Renal pelvis (tissue), 12 donors: ENCODE measurements at places on chromosomes 16 and 17. TPM values are rescaled to one million over a fixed set of nuclear protein-coding genes. Genes with fewer than 3 reads are reported as not detected.

- DNase-seq: no peak
Observed at GRCh38 chr17:73643852-73644144, 447 bp downstream of the SDK2 start.

- DNase-seq: no peak
Observed at GRCh38 chr17:58913971-58914769, 158.5 kb downstream of the PPM1E start.

DNA sequence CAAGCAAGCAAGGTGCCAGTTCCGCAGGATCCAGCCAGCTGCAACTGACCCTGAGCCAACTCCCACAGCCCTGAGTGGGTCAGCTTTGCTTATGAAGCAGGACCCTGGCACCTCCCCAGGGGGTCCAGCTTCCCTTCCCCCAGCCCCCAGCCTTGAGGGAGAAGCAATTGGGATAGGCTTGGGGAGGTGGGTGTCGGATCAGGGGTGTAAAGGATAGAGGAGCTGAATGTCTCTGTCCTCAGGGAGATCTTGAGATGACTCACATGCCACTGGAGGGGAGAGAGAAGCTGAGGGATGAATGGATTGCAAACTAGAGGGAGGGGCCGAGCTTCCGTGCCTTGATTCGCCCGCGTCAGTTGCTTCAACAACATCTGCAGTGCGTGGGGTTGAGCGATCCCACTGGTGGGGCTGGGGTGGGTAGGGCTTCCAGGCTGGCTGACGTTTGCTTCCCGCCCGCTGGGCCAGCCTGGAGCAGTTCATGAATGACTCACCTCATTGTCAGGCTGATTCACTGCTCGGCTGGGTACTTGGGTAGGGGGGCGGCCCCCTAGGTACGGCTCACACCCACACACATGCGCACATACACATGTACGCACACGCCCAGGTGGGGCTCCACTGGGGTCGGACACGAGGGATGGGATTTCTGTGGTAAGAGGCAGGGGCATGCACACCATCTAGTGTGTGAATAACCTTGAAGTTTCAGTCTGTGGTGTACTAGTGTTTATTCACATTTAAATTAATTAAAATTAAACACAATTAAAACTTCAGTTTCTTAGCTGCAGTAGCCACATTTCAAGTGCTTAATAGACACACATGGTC lies 3.6 kb upstream of the HROB start:
- DNase-seq: peak; percentile 75

GRCh38 chr16:24452724-24453123 lies 86.6 kb upstream of the RBBP6 start:
- no peak for DNase-seq

DNA sequence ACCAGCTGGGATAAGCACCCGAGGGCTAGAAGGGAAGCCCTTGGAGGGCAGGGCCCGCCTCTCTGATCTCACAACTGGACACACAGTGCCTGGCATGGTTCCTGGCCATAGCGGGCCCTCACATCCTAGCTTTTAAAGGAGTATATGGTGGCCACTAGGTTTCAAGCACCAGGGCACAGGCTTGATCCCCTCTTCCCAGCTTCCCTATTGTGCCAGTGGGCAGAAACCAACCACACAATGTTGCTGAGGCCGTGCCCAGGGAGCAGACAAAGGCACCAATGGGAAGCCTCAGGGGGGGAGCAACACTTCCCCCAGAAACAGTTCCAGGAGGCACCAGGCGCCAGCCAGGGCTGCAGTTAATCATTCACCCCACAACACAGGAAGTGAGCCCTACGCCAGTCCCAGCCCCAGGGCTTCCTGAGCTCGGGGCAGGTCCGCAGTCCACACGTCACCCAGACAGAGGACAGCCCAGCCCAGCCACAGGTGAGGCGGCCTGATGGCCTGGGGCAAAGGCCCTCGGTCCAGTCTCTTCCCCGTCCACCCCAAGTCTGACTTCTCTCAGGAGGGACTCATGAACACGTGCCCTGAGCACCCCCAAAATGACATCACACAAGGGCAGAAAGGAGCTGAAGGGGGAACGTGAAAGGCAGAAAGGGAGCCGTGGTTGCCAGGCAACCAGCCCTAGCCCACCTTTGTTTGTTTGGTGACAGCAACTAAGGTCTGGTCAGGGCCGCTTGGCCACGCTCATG lies 12.8 kb downstream of the SMIM5 start:
- peak; percentile 76 for DNase-seq

- no peak for DNase-seq
Observed at GRCh38 chr17:48162946-48163506, 55.5 kb downstream of the SNX11 start.

Gene CDRT15
- polyA plus RNA-seq: 0.61 TPM

DNA sequence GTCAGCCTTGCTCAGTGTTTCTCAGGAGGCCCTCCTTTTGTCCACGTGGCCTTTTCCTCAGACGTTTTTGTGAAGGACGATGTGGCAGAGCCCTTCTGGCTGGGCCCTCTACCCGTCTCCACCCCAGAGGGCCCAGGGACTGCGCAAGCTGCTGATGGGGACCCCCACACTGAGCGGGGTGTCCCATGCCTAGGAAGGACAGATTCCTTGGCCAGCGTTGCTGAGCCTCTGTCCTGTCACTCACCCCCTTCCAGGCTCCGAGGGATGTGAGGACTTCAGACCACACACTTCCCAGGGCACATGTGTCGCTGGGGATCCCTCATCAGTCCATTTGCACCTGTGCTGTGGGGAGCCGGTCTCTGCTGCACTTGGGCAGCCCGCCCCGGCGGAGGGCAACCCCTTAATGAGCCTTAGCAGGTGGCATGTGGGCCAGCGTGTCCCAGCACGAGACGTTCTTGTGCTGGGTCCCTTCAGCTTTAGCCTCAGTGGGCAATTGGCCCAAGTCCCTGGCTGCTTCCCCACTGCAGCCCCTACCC lies 48.3 kb downstream of the NT5M start:
- no peak for DNase-seq

- no peak for DNase-seq
Observed at GRCh38 chr17:80260791-80261158, at the start of gene RNF213. Gene RNF213 (plus strand): TSS chr17:80260852. CDS start chr17:80263682, 2,830 bp downstream.

Gene NDE1
- 43.5 TPM for polyA plus RNA-seq

Gene ANKRD13B
- polyA plus RNA-seq: 11.3 TPM

GRCh38 chr16:1416521-1416941 lies 2.0 kb upstream of the UNKL start:
- no peak for DNase-seq

GRCh38 chr16:160691-161190 lies 5.0 kb upstream of the HBM start:
- no peak for DNase-seq

GRCh38 chr17:5283571-5284315 lies 1.7 kb downstream of the RABEP1 start:
- DNase-seq: no peak

- DNase-seq: no peak
Observed at GRCh38 chr17:14747603-14747950, 446.7 kb downstream of the HS3ST3B1 start.

GRCh38 chr16:85057948-85058347 lies 30.4 kb downstream of the KIAA0513 start:
- DNase-seq: no peak

GRCh38 chr17:4566785-4567184 lies 6.4 kb upstream of the GGT6 start:
- DNase-seq: peak; percentile 80

- no peak for DNase-seq
Observed at GRCh38 chr17:72351884-72352346, 231.1 kb downstream of the SOX9 start.

GRCh38 chr16:70723740-70724145 lies 37.9 kb upstream of the MTSS2 start:
- DNase-seq: no peak

DNA sequence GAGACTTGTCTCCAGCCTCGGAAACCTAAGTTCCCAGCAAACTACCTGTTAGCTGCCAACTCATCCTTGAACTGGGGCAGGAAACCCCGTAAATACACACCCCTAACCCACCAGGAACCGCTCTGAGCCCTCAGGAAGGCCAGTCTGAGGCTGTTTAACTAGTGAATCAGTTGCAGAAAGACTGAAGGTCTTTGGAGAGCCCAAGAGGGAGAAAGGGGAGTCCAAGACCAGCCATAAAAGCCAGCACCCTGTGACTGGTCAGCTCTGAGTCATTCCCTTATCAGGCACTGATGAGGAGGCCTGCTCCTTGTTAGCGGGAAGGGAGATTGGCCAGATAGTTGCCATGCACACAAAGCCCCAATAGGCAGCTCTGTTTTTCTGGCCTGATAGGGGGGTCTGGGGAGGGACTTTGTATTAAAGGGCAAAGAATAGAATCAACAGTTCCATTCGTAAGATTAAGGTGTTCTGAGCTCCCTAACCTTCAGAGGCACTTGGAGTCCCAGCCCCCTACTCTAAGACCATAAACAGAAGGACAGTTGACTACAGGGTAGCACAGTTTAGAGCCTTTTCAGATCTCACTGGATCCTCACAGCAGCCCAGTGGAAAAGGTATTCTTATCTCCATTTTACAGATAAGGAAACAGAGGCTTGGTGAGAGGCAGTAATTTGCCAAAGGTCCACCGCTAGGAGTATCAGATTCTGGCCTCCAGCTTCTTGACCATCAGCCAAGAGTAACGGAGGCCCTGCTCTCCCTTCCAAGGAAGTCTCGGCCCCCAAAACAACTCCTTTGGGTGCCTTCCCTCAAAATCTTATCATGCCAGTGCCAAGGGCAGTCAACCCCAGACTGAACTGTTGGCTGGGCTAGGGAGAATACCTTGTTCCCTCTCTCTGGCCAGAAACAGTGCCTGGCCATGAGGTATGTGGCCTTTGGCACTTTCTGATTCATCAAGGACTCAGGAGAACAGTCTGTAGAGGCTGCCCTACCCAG lies 2.2 kb upstream of the KRT19 start:
- DNase-seq: no peak

Gene PDILT
- not detected for polyA plus RNA-seq

GRCh38 chr17:82491196-82491530 lies 28.4 kb upstream of the FOXK2 start:
- DNase-seq: no peak

DNA sequence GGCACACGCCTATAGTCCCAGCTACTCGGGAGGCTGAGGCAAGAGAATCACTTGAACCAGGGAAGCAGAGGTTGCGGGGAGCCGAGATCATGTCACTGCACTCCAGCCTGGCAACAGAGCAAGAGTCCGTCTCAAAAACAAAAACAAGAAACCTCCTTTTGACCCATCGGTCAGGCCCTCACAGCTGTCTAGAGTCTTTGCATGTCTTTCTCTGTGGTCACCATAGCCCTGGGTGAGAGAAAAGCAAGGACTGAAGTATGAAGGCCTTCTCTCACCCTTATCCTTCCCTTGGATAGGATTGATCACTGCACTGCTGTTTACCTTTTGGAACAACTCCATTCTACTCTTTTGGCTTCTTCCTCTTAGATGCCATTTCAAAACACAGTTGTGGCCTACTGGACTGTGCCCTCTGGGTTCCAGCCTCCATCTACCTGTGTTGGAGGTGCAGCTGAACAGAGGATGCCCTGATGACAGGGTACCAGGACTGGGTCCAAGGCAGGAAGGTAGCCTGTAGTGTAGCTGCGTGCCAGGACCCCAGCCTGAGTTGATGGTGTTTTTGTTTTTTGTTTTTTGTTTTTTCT lies 37.1 kb downstream of the LDHD start:
- DNase-seq: no peak

DNA sequence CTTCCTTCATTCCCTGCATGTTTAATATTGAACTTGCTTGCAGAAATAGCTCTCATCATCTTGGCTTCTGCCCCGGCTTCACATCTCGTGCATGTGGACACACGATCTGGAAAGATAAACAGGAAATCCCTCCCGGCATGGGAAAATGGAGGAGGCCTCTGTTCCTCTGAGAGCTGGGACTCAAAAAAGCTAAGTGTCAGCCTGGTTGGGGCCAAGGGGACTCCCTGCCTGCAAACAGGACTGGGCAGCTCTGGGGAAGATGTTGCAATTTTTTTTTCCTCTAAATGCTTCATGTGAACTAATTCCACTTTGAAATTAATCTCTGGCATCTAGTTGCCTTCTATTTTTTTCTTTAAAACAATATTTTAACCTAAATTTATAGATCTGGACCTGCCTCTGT lies 24.8 kb downstream of the ITPRIPL2 start:
- peak; percentile 72 for DNase-seq

- no peak for DNase-seq
Observed at GRCh38 chr17:57559634-57560318, 185.3 kb downstream of the CCDC182 start.

DNA sequence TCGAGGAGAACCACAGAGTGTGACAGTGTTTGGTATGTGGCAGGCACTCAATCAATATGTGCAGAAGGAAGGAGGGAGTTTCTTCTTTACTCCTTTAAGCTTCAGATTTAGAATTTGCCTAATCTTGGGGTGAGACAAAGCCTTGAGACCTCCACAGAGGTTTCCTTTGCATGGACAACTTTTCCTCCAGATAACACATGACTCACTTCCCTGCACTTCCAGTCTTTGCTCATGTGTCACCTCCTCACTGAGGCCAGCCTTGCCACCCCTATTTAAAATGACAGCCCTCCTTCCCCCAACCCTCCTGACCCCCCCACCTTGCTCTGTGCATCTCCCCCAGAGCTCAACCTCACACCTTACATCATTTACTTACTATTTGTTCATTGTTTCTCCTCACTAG lies 17.4 kb upstream of the NOS2 start:
- DNase-seq: no peak

Gene HBA1
- 842 TPM for polyA plus RNA-seq
